ENCODE measurements at places on chromosomes 2 and 18. TPM values are rescaled to one million over a fixed set of nuclear protein-coding genes. Genes with fewer than 3 reads are reported as not detected.

DNA sequence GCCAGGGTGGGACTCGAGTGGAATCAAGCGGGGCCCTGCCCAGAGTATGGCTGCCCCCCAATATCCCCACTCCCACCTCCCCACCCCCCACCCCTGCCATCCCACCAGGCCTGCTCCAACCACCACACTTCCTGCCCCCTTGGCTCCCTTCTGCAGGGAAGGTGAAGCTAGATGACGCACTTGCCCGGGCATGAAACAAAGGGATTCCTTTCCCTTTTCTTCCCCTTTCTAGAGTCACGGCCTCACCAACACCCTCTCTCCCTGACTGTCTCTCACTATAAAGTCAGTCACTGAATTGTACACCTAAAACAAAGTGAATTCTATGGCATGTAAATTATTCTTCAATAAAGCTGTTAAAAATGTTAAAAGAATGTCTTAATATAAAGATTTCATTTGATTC is 16.0 kb downstream of the ZBTB7C start:
- H3K4me3 ChIP-seq, result no peak overlapping the region
- peaks cover 35% of the 10 kb centered on the region for H3K27me3 ChIP-seq

GRCh38 chr2:207403950-207404349 is 125.8 kb upstream of the CREB1 start:
- no peaks in the 10 kb centered on the region for H3K27me3 ChIP-seq
- H3K4me1 ChIP-seq, result peaks cover 11% of the 10 kb centered on the region
- H3K27ac ChIP-seq, result no peak overlapping the region
- H3K4me3 ChIP-seq, result no peak overlapping the region
- DNase-seq, result no peak

IL36RN gene
- not detected for total RNA-seq

- DNase-seq, result no peak
- peaks cover 15% of the 10 kb centered on the region for H3K4me1 ChIP-seq
- H3K36me3 ChIP-seq, result no peaks in the 10 kb centered on the region
- no peak overlapping the region for H3K27ac ChIP-seq
Measured at GRCh38 chr18:56569416-56569815, 69.0 kb downstream of the TXNL1 start.

BCL2 gene
- 11.9 TPM for total RNA-seq

TYMS gene
- total RNA-seq, result 5.3 TPM

DNA sequence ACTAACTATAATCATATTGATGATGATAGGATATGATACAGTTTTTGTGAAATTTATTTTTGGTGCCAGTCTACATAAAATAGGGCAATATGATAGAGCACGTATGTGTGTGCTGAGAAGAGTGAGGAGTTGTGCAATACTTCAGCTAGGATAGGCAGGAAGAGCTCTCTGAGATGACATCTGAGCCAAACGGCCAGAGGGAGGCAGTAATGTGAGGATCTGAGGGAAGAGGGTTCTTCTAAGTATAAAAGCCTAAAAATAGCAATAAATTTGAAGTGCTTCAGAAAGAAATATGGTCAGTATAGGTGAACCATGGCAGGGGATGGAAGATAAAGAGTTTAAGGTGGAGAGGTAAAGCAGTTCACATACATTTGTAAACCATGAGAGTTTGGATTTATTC is 102.5 kb downstream of the OLA1 start:
- no peak for DNase-seq
- H3K27ac ChIP-seq, result no peak overlapping the region
- no peaks in the 10 kb centered on the region for H3K36me3 ChIP-seq
- no peak overlapping the region for H3K4me3 ChIP-seq
- H3K27me3 ChIP-seq, result no peaks in the 10 kb centered on the region

SERPINE2 gene
- total RNA-seq, result 658 TPM

CTNNA2 gene
- 0.29 TPM for total RNA-seq

TLX2 gene
- total RNA-seq, result under 0.01 TPM

GRCh38 chr2:10504994-10505820 is 57.1 kb upstream of the ODC1 start:
- no peaks in the 10 kb centered on the region for H3K27me3 ChIP-seq
- no peak for DNase-seq
